BE2C (cell line): ENCODE measurements at places on chromosomes 6 and 20.

GRCh38 chr6:27532820-27533538 is 60.1 kb upstream of the ZNF184 start:
- no peak for DNase-seq

GRCh38 chr6:98516866-98517265 is 317.5 kb upstream of the POU3F2 start:
- DNase-seq: no peak

- no peak for DNase-seq
These were observed 28.7 kb downstream of the KCNK5 start for GRCh38 chr6:39200498-39201020.

GRCh38 chr6:83514866-83515466 is 2.6 kb downstream of the PRSS35 start:
- peak; percentile 28 for DNase-seq

DNA sequence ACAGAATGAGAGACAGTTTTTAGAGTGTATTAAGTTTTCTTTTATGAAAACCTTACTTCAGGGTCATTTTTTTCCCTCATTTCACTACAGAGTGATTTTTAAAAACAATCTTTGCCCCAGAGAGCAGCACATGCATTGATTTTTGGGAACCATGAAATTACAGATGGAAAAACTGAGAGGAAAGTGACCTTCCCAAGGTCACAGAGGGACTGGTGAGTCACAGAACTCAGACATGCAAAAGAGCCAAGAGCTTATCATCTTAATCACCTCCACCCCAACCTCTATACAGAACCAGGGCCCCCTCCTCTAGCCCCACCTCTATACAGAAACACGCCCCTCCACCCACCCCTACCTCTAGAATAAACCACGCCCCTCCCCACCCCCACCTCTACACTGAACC is 10.7 kb downstream of the PXMP4 start:
- no peak for DNase-seq

DNA sequence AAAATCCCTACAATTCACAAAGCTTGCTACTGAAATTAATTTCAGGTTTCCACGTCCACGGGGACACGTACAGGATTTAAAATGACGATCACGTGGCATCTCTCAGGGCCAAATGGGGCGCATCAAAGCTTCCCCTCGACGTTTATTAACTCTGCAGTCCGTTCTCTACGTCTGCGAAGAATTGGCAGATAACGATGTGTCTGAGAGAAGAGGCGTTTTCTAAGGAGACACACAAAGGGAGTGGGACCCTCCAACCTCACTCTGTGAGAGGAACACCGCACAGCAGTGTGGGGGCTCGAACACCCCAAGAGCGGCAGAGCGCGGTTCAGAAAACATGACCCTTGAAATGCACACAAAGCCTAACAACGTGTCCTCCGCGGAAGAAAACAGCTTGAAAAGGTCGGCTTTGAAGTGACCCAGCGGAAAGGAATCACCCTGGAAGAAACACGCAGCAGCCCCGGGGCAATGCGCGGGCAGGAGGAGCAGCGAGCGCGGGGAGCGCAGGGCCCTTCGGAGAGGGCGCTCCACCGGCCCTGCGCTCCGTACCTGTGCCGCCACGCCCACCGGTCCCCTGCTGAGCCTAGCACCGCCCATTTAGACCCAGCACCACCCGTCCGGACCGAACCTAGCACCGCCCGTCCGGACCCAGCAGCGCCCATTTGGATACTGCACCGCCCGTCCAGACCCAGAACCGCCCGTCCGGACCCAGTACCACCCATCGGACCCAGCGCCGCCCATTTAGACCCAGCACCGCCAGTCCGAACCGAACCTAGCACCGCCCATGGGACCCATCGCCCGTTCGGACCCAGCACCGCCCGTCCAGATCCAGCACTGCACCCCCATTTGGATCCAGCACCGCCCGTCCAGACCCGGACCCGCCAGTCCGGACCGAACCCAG is 1.1 kb upstream of the AFDN start:
- peak; percentile 65 for DNase-seq

DNA sequence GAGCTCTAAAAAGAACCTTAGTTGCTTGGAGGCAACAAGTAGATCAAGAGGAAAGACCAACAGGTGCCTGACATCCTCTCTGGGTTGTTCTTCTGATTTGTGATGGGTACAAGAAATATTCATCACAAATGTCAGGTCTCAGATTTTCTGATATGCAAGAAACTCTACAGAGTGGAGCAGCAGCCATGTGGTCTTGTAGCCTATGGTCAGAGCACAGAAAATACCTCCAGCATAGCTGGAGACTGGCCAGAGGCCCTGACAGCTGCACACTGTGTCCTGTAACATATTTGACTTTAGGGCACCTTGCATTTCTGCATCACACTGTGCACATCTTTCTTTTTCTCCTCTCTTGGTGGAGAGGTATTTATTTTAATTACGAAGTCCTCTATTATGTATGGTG is 116.3 kb downstream of the GMPR start:
- no peak for DNase-seq

- DNase-seq: no peak
These were observed 31.6 kb downstream of the CD83 start for GRCh38 chr6:14149053-14149738.

GRCh38 chr6:39816747-39817146 is 24.6 kb downstream of the DAAM2 start:
- DNase-seq: no peak

DNA sequence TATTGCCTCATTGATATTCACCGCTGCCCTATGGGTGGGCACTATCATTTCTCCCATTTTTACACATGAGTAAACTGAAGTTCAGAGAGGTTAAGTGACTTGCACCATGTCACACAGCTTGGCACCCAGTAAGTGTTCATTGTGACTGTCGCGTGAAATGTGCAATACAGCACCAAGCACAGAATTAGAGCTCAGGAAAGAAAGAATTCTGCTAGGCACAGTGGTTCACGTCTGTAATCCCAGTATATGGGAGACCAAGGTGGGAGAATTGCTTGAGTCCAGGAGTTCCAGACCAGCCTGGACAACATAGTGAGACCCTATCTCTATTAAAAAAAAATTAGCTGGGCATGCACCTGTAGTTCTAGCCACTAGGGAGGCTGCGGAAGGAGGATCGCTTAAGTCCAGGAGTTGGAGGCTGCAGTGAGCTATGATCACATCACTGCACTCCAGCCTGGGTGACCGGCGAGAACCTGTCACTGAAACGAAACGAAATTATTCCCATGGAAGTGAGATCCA is 626 bp downstream of the SLC13A3 start:
- DNase-seq: no peak

DNA sequence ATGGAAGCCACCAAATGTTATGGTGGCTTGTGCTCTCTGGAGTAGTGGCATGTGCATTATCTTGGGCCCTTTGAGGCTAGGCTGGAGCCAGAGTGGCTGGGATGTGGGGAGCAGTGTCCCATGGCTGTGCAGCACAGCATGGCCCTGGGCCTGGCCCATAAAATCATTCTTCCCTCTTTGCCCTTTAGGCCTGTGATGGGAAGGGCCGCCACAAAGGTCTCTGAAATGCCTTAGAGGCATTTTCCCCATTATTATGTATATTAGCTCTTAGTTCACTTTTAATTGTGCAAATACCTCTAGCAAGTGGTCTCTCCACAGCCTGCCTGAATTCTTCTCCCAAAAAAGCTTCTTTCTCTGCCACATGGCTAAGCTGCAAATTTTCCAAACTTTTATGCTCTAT is 297.3 kb upstream of the IRAK1BP1 start:
- DNase-seq: no peak

DNA sequence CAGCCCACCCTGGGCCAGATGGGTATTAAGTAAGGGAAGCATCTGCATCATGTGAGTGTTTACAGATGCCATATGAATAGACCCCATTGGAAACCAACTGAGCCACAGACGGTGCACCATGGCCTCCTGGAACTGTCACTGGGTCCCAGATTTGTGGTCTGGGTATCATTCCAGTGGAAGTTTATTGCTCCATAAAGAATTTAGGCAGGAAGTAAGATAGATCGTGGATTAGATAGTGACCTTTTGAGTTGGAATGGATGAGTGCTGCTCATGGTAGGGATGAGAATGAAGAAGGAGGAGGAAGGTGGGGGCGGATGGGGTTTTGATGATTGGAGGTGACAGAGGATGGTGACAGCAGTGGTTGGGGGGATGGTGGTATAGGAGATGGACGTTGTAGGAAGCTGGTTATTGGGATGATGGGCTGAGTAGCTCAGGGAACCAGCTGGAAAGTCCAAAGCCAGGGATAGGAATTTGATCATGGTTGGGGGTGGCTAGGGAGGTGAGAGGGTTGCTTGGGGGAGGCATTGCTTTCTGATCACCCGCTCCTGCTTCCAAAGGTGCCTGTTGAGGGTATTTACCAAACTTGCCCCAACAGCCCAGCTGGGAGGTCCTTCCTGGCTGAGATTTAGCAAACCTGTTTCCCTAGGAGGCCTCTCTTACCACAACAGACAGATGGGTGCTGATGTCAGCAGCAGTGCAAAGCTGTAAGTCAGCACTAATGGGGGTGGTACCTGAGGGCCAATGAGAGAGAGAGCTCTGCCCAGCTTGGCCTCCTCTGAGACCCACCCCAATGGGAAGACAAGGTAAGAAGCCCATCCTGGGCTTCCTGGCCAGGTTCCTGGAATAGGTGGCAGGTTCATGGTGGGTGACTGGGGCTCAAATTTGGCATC is 78.0 kb downstream of the VEGFA start:
- DNase-seq: no peak

GRCh38 chr6:137791281-137792159 is 75.5 kb upstream of the TNFAIP3 start:
- DNase-seq: no peak

DNA sequence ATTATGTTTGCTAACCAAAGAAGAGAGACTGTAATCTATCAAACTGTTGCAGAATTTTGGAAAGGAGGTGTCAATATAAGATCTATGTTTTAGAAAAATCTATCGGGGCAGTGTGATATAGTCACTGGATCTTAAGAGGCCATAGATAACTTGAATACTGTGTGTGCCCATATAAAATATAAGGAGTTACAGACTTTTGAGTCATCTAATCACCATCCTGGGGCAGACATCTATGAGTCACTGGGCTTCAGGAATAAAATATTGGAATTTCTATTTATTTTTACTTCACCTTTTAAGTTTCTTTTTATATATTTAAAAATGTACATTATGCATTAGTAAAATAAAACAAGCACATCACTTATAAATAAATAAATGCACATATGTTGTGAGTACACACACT is 509.3 kb upstream of the MAN1A1 start:
- no peak for DNase-seq

- DNase-seq: no peak
These were observed 3.5 kb upstream of the UBE2V1 start for GRCh38 chr20:50116368-50116999.

DNA sequence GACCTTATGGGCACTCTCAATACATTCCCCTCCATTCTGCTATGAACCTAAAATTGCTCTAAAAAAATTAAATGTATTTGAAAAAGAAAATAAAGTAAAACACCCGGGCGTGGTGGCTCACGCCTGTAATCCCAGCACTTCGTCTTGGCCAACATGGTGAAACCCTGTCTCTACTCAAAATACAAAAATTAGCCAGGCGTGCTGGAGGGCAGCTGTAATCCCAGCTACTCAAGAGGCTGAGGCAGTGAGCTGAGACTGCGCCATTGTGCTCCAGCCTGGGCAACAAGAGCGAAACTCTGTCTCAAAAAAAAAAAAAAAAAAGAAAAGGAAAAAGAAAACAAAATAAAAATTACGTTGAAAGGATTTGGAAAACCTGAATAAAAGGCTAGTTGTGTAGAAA is 60.5 kb downstream of the CD164 start:
- no peak for DNase-seq

- DNase-seq: no peak
These were observed 6.7 kb downstream of the C6orf141 start for GRCh38 chr6:49557177-49557576.

GRCh38 chr6:142698751-142699150 is 246.2 kb downstream of the HIVEP2 start:
- DNase-seq: no peak

GRCh38 chr6:133992992-133993680 is 40.1 kb downstream of the TBPL1 start:
- DNase-seq: no peak

DNA sequence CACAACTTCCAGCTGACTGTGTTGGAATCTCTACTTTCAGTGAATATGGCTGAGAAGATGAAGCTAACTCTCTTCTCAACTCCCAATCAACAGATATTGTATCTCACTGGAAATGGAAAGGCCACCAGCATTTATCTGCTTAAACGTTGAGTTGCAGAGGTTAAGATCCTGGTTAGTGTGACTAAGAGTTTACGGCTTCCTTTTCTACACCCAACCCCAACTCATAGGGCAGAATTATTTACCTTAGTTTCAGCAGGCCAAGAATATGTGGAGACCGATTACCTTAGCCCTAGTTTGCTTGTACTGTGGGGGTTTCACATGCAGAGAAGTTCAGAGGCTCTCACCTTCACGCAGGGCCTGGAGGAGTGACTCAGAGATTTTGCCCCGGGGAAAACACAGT is 1026.6 kb downstream of the EYS start:
- no peak for DNase-seq

DNA sequence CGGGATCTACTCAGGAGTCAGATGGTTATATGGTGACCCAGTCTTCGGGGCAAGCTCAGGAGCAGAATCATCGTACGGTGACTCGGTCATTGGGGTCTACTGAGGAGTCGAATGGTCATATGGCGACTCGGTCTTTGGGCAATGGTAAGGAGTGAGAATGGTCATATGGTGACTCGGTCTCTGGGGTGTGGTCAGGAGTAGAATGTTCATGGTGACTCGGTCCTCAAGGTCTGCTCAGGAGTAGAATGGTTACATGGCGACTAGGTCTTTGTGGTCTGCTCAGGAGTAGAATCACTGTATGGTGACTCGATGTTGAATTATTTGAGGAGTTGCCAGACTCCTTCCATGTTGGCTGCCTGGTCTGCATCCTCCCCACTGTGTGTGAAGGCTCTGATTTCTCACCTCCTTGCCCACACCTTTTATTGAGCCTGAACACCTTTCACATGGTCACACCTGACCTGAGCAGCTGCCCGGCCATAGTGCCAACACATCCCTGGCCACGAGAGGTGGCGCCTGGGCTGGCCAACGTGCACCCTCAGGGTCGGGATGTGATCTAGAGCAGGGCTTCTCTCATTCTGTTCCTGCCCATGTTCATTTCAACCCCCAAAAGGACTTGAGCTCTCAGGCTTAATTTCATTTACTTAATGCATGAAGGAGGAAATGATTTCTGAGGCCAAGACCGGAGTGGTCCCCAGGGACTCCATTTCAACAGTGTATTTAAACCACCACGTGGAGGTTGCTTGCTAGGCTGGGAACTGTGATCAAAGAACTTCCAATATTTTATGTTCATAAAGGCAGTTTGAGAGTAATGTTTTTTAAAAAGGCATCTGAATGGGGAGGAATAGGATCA is 119.5 kb downstream of the PHACTR3 start:
- no peak for DNase-seq

GRCh38 chr6:111750753-111751673 is 122.2 kb downstream of the FYN start:
- DNase-seq: no peak
